ENCODE measurements at places on chromosomes 3 and 15.

DNA sequence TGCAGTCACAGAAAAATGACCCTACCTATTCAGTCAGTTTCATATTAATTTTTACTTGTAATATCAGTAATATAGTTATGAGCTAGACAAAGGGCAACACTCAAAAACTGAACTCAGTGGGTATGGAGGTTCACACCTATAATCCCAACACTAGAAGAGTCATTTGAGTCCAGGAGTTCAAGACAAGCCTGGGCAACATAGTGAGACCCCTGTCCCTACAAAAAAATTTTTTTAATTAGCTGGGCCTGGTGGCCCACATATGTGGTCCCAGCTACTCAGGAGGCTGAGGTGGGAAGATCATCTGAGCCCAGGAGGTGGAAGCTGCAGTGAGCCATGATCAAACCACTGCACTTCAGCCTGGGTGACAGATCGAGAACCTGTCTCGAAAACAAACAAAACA, 3.1 kb downstream of the TMF1 start:
- DNase-seq, result no peak

- DNase-seq, result no peak
These were observed 595.1 kb upstream of the TGFBR2 start for GRCh38 chr3:30011237-30011803.

DNA sequence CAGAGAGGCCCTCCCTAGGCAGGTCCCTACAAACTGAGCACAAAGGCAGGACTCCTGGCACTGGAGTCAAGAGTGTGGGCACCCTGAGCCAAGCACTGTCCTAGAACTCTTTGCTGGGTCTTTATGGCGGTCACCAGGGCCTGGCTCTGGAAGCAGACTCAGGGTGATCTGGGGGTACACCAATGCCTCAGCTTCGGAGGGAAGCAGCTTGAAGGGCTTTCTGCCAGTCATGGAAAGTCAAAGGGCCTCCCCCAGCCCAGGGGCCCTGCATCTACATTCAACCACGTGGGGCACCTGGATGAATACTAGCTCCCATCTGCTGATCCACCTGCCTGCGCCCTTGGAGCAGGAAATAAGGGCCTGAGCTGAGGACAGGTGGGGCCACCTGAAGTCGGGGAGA, 7.4 kb downstream of the EPB42 start:
- DNase-seq, result no peak

- DNase-seq, result no peak
These were observed 165.3 kb upstream of the MCTP2 start for GRCh38 chr15:94066046-94066445.

DNA sequence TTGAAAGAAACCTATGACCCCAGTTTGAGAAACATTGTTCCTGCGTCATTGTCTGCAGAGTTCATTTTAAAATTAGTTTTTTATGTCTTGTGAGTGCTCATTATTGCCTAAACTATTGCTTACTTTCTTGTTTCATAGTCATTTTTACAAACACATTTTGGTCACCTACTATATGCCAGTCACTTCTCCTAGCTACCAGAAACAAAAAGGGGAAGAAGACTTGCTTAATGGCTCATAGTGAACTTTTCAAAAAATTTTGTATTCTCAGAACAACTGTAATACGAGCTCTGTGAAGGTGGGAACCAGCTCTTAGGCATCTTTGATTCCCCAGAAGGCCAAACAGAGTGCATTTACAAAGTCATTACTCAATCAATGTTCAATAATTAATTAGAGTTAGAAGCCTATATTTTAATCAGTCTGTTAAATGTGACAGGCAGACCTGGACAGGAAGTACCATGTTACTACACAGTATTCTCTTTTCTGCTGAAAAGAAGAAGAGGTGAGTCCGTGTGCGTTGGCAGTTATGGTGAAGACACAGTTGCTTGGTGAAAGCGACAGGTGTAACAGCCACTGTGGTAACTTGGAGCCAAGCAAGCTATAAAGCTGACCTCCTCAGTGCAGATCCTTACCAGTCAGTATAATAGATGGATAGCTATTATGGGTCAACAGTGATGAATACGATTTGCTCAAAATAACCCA, 46.6 kb downstream of the DPPA2 start:
- no peak for DNase-seq

GRCh38 chr15:46366360-46367007, 731.7 kb downstream of the SQOR start:
- no peak for DNase-seq

- DNase-seq, result no peak
These were observed 156.1 kb downstream of the THRB start for GRCh38 chr3:24338409-24339130.

- no peak for DNase-seq
These were observed 65.5 kb downstream of the MYO1E start for GRCh38 chr15:59307165-59307537.

DNA sequence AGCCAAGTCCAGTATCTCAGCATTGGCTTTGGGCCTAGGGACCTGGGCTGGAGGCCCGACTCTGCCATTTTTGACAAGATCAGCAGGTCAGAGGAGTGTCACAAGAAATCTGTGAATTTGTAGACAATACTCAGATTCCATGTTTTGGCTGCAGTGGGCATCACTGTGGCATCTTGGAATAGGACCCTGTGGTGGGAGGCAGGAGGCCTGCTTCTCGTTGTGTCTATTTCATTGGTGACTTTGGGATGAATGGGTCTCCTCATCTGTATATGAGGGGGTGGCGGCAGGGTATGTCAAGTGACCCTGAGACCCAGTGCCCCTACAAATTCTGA, 3.3 kb downstream of the C15orf39 start:
- DNase-seq, result no peak

- DNase-seq, result no peak
These were observed 138.4 kb downstream of the RSRC1 start for GRCh38 chr3:158248261-158248660.

DNA sequence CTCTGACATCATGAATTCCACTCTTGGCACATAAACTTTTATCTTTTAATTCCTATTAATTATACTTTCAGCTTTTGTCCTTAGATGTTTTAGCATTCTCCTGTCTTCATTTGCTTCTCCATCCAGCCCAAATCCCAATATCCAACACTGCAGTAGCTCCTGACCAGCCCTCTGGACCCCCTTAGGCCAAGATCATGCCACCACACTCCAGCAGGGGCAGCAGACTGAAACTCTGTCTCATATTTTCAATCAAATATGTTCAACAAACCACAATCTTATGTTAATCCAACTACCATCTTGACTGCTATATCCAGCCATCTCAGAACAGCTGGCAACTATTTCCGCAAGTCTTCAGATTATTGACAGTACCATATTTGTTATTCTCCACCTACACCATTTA, 315.8 kb upstream of the ROBO2 start:
- no peak for DNase-seq

DNA sequence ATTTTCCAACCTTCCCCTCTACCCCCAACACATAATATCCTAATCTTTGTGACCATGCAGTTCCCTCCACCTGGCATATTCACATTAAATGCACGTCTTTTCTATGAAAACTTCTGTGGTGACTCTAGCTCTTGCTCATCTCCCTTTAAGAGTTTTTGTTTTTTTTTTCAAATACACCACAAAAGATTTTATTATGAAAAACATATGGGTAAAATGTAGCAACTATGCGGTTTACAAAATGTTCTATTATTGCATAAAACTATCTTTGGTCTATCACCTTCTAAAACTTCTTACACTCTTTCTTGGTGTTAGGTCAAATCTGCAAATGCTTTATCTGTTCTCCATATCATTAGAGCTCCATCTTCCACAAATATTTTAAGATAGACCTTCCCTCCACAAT, 38.6 kb upstream of the ADGRG7 start:
- no peak for DNase-seq

DNA sequence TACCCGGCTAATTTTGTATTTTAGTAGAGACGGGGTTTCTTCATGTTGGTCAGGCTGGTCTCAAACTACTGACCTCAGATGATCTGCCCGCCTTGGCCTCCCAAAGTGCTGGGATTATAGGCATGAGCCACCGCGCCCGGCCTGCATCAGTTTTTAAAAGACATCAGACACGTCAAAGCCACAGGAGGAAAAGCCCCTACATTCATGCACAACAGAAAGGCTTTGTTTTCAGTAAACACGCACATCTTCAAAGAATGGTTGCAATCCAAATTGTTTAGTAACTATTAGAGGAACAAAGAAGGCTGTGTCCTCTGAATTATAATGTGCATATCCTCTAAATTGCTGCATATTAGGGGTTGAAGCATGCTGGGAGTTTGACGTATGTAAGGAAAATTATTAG, 53.3 kb downstream of the BTD start:
- DNase-seq, result no peak

- DNase-seq, result no peak
These were observed 221.0 kb downstream of the CNTN3 start for GRCh38 chr3:74393426-74393825.

DNA sequence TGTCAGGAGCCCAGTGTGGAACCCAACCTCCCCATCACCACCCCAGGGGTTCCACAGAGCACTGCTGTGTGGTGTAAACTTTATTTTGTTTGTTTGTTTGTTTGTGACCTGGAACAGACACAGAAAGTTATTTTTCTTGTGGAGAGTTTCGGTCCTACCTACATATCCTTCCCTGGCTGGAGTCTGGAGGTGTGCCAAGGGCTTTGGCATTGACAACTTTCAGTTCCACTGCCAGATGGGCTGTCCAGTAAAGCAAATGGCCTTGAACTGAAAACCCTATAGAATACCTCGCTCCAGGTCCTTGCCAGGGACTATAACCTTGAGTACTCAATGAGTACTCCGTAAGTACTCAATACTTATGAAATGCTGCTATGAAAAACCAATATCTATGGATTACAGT, 103.5 kb downstream of the MITF start:
- no peak for DNase-seq

- no peak for DNase-seq
These were observed 130.8 kb downstream of the VPS8 start for GRCh38 chr3:184942735-184943134.

GRCh38 chr3:29639578-29640290, 358.9 kb downstream of the RBMS3 start:
- peak; percentile 46 for DNase-seq

- DNase-seq, result peak; percentile 14
These were observed 97.3 kb downstream of the SLCO3A1 start for GRCh38 chr15:91950631-91951329.

All from fibroblast of skin of scalp (primary cell).